ENCODE measurements at places on chromosomes 2 and 18.

DNA sequence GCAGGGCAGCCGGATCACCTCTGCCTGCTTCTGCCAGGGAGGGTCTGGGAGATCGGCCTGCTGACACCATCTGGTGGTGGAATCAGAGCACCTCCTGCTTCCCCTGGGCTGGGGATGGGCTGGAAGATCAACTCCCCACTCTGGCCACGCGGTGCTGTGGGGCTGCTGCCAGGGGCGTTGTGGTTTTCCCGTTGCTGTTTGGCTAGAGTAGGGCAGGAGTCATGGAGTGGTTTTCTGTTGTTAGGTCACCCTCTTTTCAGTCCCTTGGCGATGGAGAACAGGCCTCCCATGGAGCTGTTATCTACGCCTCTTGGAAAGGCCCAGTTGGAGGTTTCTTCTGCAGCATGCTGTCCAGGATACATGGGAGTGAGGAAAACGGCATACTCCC lies 15.2 kb downstream of the BCL2L11 start:
- DNase-seq, result peak; percentile 34

GRCh38 chr2:11796190-11797171 lies 50.0 kb downstream of the LPIN1 start:
- DNase-seq, result peak; percentile 87

DNA sequence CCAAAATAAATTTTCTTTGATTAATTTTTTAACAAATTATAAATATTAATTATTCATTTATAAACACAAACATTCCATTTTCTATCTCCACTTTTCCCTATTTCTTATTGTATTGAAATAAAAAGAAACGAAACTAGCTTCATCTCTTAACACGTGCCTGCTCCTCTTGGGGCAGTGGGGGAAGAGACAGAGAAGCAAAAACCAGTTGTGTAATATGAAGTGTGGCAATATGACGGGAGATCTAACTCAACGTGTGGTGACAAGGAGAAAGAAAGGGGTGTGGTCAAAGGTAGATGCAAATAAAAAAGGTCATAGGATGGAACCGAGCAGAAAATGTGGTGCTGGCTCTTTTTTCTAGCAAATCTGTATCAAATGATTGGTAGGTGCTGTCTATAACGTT lies 106.9 kb upstream of the SLC8A1 start:
- no peak for DNase-seq

DNA sequence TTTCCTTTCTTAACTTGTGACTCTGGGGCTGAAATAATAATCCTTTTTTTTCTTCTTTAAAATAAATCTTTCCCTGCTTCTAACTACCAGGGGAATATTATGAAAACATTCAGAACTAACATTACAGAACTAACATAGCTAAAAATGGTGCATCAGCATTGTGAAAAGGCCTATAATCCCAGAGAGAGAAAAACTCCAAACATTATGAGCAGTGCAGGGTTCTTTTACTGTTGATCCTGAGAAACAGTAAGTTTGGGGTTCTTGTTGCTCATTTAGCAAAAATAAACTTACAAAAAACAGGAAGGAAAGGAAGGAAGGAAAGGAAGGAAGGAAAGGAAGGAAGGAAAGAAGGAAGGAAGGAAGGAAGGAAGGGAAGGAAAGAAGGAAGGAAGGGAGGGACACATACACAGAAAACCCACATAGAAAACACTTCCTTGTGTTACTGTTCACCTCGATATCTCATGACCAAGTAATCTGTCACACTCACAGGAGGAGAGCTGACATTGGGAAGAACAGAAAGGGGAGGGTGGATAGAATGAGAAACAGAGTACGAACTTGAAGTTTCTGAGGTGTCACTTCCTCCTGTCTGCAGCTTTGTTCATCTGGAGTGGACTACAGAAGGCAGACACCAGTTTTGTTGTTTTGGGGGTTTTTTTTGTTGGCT lies 18.4 kb upstream of the PIK3C3 start:
- no peak for DNase-seq

GRCh38 chr2:28643911-28644334 lies 107.7 kb upstream of the PPP1CB start:
- DNase-seq, result peak; percentile 82

Measured in fibroblast of skin of right biceps (primary cell).